H7 (cell line): ENCODE measurements at places on chromosomes 2 and 18. TPM values are rescaled to one million over a fixed set of nuclear protein-coding genes. Genes with fewer than 3 reads are reported as not detected.

CAPN13 gene
- 0.55 and 2.3 TPM in 2 replicates for total RNA-seq

POLE4 gene
- total RNA-seq: 5.2 and 13.8 TPM in 2 replicates

BMP10 gene
- total RNA-seq: not detected in 2 replicates

TRIM43 gene
- not detected in 2 replicates for total RNA-seq

FAM228A gene
- total RNA-seq: 0.14 and 0.18 TPM in 2 replicates

ACP1 gene
- total RNA-seq: 138 and 179 TPM in 2 replicates

GNAL gene
- total RNA-seq: 24.5 and 38.9 TPM in 2 replicates

MAPRE3 gene
- total RNA-seq: 0.42 and 1.6 TPM in 2 replicates

SULT1C2 gene
- 1.4 TPM in 2 replicates for total RNA-seq

FASTKD2 gene
- total RNA-seq: 56.5 and 58.6 TPM in 2 replicates

CCT4 gene
- total RNA-seq: 377 and 429 TPM in 2 replicates

XDH gene
- 0.59 and 1.3 TPM in 2 replicates for total RNA-seq

PLGLB2 gene
- not detected in 2 replicates for total RNA-seq

MGAT4A gene
- 0.70 and 2.1 TPM in 2 replicates for total RNA-seq

SRSF7 gene
- total RNA-seq: 140 and 206 TPM in 2 replicates

UGT1A5 gene
- not detected in 2 replicates for total RNA-seq

CSRNP3 gene
- 3.0 and 4.3 TPM in 2 replicates for total RNA-seq

IL1F10 gene
- total RNA-seq: not detected in 2 replicates

APLF gene
- total RNA-seq: 2.1 and 5.9 TPM in 2 replicates

C18orf54 gene
- total RNA-seq: 10.3 and 13.4 TPM in 2 replicates

FRZB gene
- 0.15 and 1.5 TPM in 2 replicates for total RNA-seq

COLEC12 gene
- total RNA-seq: 1.9 and 8.9 TPM in 2 replicates

UGT1A10 gene
- total RNA-seq: not detected in 2 replicates

ADAM23 gene
- total RNA-seq: 5.8 and 6.1 TPM in 2 replicates

CDK5R2 gene
- total RNA-seq: 0.17 TPM in 1 of 2 replicates, not detected in the other

DCDC2C gene
- not detected in 2 replicates for total RNA-seq

STPG4 gene
- not detected in 2 replicates for total RNA-seq

REG1B gene
- not detected in 2 replicates for total RNA-seq

LRRTM4 gene
- 3.6 and 5.7 TPM in 2 replicates for total RNA-seq

CPS1 gene
- total RNA-seq: 3.1 and 6.3 TPM in 2 replicates

CLEC4F gene
- not detected in 2 replicates for total RNA-seq

FKBP1B gene
- 40.5 and 43.5 TPM in 2 replicates for total RNA-seq

DSG1 gene
- 0.14 TPM in 1 of 2 replicates, not detected in the other for total RNA-seq

AQP12B gene
- total RNA-seq: not detected in 2 replicates

NIFK gene
- 84.7 and 84.8 TPM in 2 replicates for total RNA-seq
